ENCODE measurements at places on chromosomes 1 and 21. TPM values are rescaled to one million over a fixed set of nuclear protein-coding genes. Genes with fewer than 3 reads are reported as not detected.

DNA sequence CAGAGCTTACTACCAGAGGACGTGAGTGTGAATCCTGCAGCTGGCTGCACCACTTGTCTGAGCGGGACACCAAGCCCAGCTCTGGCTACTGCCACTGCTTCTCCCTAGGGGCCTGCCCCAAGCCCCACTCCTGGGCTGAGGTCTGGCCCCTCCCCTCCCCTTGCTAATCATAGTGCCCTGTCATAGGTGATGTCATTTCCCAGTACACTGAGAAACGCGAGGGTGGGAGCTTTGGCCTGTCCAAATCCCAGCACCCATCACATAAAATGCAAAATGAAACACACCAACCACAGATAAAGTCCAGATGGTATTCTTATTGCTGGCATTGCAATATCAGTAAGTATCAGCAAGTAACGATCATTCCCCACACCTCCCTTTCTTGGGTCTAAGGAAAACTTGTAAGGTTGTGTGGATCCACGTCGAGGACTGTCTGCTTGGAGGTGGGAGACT is 77.7 kb downstream of the TOMM20 start:
- DNase-seq: no peak

DNA sequence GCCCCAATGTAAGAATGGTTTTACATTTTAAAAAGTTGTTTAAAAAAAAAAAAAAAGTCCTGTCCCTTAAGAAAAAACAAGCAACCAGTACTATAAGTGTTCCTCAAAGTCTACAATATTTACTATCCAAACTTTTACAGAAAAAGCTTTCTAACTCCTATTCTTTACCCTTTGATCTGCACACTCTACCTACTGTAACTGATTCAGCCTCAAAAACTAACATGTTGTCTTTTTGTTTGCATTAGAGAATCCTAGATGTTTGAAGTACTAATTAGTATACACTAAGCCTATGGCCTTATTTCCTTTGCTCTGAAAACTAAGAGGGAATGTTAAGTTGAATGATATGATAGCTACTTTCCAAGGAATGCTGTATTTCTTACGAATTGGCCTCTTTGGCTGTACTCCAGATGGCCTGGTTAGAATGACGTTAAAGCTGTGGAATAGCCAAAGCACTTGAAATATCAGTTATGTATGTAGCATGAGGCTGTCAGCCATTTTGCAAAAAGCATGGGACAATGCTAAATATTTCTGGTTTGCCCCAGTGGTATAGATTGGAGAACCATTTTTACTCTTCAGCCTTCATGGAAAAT is 234.8 kb downstream of the GPR52 start:
- peak; percentile 72 for DNase-seq

LDLRAD1 gene
- not detected for polyA plus RNA-seq

DNA sequence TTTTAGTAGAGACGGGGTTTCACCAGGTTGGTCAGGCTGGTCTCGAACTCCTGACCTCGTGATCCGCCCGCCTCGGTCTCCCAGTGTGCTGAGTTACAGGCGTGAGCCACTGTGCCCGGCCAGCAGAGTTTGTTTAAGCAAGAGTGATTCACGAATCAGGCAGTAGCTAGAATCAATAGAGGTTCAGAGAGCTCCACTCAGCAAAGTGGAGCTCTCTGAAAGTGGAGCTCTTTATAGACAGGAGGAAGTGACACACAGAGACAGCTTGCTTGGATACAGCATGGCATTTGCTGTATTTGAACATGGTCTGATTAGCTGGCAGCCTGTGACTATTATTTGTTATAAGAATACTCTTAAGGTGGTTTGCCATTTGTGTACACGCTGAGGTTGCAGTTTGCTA is 27.1 kb upstream of the CD34 start:
- no peak for DNase-seq

AMY1C gene
- polyA plus RNA-seq: not detected

GRCh38 chr1:222031318-222031717 is 289.4 kb upstream of the DUSP10 start:
- no peak for DNase-seq

FCRLA gene
- 0.12 TPM for polyA plus RNA-seq

DNA sequence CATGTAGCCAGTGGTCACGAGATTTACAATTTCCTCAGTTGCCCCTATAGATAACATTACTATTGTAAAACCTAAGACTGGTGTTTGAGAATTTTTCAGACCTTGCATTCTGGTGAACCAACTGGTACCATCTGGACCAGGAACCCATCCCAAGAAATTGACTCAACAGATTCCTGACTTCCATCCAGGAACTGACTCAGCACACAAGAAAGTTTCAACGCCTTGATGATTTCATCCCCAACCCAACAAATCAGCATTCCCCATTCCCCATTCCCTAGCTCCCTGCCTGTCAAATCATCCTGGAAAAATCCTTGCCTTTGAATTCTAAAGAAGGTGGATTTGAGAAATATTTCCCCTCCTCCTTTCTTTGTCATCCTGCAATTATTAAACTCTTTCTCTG is 529.8 kb upstream of the PRMT6 start:
- peak; percentile 4 for DNase-seq

FALEC gene
- polyA plus RNA-seq: not detected
